Large intestine (tissue), 12 donors: ENCODE measurements at places on chromosomes 5 and 9.

DNA sequence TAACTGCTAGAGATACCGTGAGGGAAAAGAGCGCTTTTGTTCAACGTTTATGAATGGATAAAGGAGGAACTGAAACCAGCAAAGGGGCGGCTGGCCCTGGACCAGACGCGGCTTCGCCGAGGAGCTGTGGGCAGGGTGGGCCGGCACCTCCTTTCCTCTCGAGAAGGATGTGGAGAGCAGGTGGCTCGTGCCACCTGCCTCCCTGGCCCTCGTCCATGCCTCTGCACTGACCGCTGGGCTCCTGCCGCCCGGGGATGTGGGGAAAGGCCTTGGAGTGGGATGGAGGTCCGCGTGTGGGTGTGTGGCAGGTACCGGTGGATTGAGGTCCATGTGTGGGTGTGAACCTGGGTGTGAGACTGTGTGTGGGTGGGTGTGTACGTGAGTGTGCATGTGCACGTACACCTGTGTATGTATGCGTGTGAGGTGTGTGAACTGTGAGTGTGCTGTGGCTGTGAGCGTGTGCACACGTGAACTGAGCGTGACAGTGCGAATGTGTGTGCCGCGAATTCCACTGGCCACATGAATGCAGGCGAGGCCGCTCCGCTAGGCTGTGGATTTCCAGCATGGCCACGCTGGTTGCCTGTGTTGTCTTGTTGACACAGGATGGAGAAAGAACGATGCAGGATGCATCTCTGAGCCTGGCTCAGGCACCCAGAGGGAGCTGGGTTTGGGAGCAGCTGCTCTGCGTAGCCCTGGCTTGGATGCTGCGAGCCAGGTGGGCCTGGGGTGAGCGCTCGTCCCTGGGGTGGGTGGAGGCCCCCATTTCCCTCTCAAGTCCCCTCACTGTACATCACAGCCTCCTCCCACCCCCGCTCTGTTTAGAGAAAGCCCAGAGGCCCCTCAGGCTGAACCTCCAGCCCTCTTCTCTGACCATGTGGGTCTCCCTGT, 4.4 kb upstream of the CEP72 start:
- H3K4me1 ChIP-seq = peaks cover 4% of the 10 kb centered on the region
- DNase-seq = no peak
- no peaks in the 10 kb centered on the region for H3K27me3 ChIP-seq
- no peaks in the 10 kb centered on the region for H3K36me3 ChIP-seq
- H3K4me3 ChIP-seq = no peak overlapping the region

DNA sequence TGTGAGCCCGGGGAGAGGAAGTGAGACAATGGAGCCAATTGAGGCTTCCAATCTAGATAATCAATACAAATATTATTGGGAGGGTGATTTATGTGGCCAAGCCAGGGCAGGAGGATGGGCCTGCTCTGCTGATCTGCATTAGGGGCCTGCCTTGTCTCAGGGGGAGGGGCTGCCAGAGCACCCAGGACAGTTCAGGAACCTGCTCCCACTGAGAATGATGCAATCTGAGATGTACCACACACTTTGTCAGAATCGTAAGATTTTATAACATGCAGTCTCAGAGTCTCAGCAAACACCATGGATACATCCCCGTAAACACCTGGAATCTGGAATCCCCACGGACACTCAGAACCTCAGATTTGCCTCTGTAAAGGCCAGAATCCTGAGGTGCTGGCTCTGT, 19.3 kb downstream of the FGF18 start:
- H3K27ac ChIP-seq = no peak overlapping the region
- H3K4me1 ChIP-seq = peaks cover 5% of the 10 kb centered on the region
- no peak for DNase-seq
- H3K36me3 ChIP-seq = no peaks in the 10 kb centered on the region
- no peak overlapping the region for H3K4me3 ChIP-seq

GRCh38 chr9:17810728-17811571, 232.1 kb downstream of the SH3GL2 start:
- H3K36me3 ChIP-seq = no peaks in the 10 kb centered on the region
- no peak overlapping the region for H3K4me3 ChIP-seq
- no peaks in the 10 kb centered on the region for H3K4me1 ChIP-seq
- H3K27me3 ChIP-seq = no peaks in the 10 kb centered on the region

DNA sequence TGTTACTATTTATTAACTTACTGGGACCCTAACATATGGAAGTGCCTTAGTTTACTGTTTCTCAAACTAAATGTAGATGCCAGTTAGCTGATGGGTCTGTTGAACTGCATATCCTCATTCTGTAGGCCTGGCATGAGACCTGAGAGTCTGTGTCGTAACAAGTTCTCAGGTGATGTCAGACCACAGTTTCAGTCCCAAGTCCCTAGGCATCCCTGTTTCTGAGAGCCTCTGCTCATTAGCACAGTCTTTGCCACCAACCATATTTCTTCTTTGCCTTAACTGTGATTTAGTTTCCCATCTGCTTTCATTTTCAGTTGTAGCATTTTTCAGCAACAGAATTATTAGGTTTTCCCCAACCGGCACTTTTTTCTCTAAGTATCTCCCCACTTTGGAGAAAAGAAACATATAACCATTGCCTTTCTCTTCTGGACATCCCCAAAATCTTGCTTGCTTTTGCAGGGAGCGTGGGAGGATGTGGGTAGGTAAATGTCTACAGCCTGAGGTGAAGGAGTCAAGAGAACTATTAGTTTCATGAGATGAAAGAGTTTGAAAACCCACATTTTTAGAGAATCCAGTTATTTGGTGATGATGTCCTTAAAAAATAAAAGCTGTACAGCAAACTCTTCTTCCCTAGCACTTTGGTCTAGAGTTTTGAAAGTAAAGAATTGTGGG, 74.6 kb downstream of the NUDT12 start:
- H3K36me3 ChIP-seq = no peaks in the 10 kb centered on the region
- H3K27ac ChIP-seq = no peak overlapping the region
- no peak for DNase-seq
- no peaks in the 10 kb centered on the region for H3K27me3 ChIP-seq
- H3K4me1 ChIP-seq = no peaks in the 10 kb centered on the region

DNA sequence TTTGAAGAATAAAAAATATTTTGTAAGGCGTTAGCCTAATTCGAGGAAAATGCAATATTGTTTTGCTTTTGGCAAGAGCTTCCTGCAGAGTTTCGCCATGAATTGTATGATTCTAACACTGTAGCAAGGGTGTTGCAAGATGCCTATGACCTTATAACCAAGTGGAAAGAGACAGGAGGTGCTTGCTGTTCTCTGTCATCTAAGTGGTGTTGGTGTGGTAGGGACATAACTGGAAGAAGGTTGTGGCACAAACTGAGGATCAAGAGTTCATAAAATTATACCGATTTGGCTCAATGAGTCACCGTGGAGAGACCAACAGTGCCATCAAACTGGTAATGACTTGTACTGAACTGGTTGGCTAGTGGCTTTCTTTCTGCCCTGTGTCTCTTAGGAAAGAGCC, 6.3 kb downstream of the STC2 start:
- no peak for DNase-seq
- no peak overlapping the region for H3K4me3 ChIP-seq
- peaks cover 2% of the 10 kb centered on the region for H3K4me1 ChIP-seq
- H3K36me3 ChIP-seq = no peaks in the 10 kb centered on the region
